ENCODE measurements at places on chromosomes 1 and 21. TPM values are rescaled to one million over a fixed set of nuclear protein-coding genes. Genes with fewer than 3 reads are reported as not detected.
A peak's percentile ranks its signal among the peaks of the same experiment; 100 is the strongest.

PTPN7 gene
- 0.98 TPM for polyA plus RNA-seq

TRAF3IP3 gene
- 5.6 TPM for polyA plus RNA-seq

TDRD10 gene
- polyA plus RNA-seq: 6.2 TPM

EPRS1 gene
- 27.8 TPM for polyA plus RNA-seq

RGS4 gene
- 2.9 TPM for polyA plus RNA-seq

LRRC3 gene
- polyA plus RNA-seq: 2.4 TPM

ATP1A4 gene
- polyA plus RNA-seq: 0.37 TPM

NGF gene
- polyA plus RNA-seq: 9.3 TPM

A3GALT2 gene
- polyA plus RNA-seq: not detected

DISP3 gene
- 0.08 TPM for polyA plus RNA-seq

DNA sequence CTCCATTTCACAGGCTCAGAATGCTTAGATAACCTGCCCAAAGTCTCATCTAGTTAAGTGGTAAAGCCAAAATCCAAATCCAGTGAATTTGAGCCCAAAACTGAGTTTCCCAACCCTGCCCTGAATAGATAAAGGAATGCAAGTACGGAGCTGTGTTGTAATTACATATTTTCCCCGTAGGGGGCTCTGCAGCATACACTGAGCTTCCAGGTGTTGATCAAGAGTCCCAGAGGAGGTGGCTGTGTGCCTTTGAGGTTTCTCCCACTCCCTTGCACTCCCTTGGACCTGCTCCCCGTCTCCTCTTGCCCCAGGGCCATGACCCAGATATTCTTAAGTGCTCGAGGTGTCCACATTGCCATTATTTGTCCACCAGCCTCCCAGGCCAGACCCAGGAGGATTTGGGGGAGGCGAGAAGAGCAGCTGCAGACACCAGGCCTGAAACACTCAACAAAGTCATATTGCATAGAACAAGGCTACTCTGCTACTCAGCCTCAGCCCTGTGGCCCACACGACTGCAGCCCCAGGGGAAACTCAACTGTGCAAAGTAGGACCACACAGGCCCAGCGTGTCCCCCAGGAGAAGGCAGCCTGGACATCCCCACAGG is 18.4 kb upstream of the LY9 start:
- no peak for DNase-seq

DNA sequence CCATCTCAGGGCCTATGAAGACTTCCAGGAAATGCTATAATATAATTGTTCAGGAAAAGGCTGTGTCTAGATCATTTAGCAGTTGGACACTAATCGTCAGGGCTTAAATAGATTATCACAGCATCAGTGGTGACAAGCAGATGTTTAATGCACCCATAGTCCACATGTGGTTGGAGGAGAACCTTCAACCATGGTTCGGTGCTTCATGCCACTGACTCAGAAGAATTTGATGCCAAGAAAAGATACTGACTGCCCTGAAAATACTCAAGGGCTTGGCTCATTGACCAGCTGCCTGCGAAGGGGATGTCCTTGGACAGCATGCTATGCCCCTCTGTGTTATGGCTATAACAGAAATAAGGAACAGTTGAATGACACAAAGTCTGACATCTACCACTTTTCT is 175.7 kb downstream of the HHIPL2 start:
- DNase-seq: no peak

DNA sequence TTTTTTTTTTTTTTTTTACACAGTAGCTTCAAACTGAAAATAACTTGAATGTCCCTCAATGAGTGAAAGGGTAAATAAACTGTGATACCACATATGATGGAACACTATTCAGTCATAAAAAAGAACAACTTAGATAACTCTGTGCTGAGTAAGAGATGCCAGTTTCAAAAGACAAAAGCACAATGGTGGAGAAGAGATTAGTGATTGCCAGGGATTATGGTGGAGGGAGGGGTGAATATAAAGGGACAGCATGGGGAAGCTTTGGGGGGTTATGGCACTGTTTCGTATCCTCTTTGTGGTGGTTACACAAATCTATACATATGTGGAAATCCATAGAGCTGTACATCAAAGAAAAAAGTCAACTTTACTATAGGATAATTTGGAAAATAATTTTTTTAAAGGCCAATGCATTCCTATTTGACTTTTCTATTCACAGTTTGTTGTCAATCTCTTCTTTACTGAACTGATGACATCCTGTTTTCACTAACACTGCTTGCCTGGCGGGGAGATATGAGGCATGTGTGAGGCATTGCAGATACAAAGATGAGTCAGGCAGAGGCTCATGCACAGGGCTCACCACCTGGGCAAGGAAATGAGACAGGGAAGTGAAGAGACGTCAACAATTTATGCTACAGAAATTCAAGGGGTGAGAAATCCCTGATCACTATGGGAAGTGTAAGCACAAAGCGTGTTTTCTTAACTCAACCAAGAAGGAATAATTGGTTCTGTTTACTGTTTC is 302.7 kb downstream of the DUSP10 start:
- no peak for DNase-seq

DNA sequence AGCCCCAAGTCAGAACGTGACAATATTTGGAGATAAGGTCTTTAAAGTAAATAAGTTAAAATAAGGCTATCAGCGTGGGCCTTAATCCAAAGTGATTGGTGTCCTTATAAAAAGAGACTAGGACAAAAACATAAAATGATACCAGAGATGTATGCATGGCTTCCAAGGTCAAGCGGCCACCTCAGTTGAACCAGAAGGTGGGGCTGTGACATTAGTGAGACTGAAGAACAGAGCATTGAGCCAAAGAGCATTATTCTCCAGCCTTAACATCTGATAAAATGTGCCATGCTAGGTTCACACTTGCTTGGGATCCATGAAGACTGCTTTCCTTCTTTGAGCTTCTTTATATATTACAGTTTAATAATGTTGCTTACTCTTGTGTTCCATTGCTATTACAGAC is 554.6 kb downstream of the PLA2G4A start:
- no peak for DNase-seq

DNA sequence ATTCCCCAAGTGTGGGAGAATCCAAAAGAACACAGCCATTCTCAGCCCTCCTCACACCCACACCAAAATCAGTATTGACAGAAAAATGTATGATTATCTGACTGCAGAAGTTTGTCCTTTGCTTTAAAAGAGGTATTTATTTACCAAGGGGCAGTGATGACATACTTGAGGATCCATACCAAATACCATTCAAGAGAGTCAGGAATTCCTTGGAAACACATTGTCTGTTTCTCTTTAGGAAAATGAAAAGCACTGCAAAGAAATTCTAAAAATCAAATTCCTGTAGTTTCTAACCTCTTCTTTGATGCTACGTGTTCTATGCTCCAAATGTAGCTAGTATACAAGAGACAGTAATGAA is 509.6 kb upstream of the CXADR start:
- DNase-seq: no peak

DNA sequence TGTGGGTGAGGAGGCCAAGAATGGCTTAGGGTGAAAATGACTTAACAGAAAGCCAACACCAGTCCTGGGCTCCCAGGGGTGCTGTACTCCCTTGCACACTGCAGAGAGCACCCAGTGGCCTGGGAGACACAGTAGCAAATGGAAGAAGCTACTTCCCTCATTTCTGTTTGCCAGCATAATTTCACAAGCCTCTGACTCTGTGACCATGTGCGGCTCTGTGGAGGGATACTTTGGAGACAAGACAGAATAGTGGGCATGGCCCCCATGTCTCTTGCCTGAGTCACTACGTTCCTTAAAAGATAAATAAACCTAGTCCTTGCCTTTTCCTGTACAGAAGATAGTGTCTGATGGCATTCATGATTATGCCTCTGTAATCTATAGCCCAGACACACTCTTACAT is 38.1 kb downstream of the TRIM62 start:
- no peak for DNase-seq

- DNase-seq: no peak
These were observed 675.1 kb upstream of the CXADR start for GRCh38 chr21:16837721-16838120.

DNA sequence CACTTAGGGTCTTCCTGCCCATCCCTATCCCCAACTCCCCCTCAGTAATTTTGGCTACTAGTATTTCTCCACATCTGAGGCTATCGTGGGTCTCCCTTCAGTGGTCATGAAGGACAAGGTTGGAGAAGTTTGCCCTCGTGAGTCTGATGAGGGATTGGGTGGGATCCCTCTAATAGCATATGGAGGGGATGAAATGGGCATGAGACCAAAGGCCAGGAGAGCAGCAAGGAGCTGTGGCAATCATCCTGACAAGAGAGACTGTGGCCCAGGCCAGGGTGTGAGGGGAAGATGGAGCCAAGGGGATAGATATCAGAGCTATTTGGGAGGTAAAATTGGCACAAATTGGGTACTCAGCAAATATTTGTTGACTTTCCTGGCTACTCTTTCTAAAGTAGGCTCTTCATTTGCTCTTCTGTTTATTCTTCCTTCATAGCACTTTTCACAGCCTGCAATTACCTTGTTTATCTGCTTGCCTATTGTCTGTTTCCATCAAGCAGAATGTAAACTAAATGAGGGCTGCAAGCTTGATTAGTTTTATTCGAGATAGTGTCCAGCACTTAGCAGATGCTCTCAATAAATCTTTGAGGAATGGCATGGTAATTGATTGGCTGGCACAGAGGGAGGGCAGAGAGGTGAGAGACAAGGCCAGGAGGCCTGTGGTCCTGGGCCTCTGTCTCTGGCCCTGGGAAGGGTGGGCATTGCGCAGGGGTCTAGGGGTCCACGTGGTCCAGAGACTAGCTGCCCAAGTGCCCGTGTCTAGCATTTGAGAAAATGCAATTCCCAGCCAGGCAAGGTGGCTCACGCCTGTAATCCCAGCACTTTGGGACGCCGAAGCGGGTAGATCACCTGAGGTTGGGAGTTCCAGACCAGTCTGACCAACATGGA is 1.5 kb upstream of the PLK3 start:
- DNase-seq: no peak

DNA sequence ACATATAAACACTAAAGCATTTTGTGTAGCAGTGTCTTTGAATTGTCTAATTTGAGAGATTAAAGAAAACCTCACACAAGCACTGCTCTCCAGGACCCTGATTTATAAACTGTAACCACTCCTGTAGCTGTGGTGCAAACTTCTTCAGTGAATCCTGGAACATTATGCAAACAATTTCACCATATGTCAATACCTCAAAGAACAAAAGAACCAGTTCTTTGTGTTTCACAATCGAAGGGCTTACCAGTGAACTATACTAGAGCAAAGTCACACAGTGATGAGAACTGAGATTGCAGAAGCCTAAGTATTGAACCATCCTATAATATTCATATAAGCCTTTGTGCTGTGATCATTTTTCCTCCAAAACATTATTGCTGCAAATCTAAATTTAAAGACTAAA is 21.5 kb downstream of the DPH5 start:
- no peak for DNase-seq

GRCh38 chr1:8873001-8873400 is 5.5 kb downstream of the ENO1 start:
- DNase-seq: no peak

- no peak for DNase-seq
These were observed 50.4 kb downstream of the INAVA start for GRCh38 chr1:200945111-200945510.

DNA sequence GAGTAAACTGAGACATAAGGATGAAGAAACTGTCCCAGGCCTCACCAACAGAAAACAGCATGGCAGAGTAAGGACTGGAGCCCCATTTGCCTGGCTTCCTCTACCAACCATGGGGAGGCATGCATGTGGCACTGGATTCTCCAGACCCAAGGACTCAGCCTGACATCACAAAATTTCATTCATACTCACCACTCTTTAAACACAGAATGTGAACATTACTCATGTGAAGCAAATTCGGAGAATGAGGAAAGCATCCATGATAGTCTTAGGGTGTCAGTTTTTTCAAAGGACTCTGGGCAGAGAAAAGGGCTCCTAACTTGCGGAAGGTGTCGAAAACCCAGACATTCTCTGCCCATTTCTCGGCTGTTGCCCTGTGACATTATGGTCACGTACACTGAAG is 83.9 kb downstream of the PCNX2 start:
- no peak for DNase-seq

GRCh38 chr1:8987881-8988617 is 38.2 kb downstream of the SLC2A7 start:
- DNase-seq: peak; percentile 67

DNA sequence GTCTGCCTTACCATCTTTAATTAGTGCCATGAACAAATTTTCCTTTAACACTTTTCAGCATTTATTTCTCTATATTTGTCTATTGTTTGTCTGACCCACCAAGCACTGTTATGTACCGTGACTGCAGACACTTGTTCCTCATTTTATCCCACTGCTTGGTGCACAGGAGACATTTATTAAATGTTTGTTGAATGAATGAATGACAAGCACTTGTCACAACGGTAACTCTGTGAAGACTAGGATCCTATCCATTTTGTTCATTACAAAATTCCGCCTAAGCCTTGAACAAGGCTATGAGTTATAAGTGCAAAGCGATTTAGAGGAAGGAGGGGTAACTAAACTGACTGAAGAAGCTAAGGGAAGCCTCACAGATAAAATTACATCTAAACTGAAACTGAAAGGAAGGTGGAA is 379 bp upstream of the STRIP1 start:
- DNase-seq: no peak
